ENCODE measurements at places on chromosomes 7 and 10.
A peak's percentile ranks its signal among the peaks of the same experiment; 100 is the strongest.

GRCh38 chr7:30681815-30682211 is 443 bp downstream of the CRHR2 start:
- no peak for DNase-seq

- no peak for DNase-seq
Measured at GRCh38 chr10:77710081-77710551, 72.5 kb upstream of the KCNMA1 start.

DNA sequence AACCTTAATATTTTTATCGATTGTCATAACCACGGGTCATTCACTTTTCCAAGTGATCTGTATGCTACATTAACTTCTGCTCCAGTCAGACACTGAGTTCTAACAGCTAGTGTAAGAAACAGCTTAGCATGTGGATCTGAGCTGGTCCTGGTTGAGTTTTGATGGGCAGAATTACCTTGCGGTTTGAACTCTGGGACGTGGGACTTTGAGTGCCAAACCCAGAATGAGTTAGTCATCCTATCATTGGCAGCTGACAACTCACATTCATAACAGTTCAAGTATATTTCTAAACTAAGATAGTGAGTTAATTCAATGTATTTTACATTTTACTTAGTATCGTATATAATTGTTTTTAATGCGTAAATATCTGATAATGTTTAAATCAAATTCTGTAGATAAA is 43.2 kb downstream of the C7orf33 start:
- no peak for DNase-seq

- no peak for DNase-seq
Measured at GRCh38 chr10:120802935-120803334, 48.2 kb upstream of the WDR11 start.

GRCh38 chr10:102322914-102323313 is 72.6 kb upstream of the NFKB2 start:
- DNase-seq = no peak

GRCh38 chr10:73379064-73379748 is 20.5 kb upstream of the CFAP70 start:
- no peak for DNase-seq

- peak; percentile 1 for DNase-seq
Measured at GRCh38 chr10:22505911-22506685, 160.8 kb downstream of the SPAG6 start.

- no peak for DNase-seq
Measured at GRCh38 chr7:156168434-156168833, 356.2 kb upstream of the SHH start.

- no peak for DNase-seq
Measured at GRCh38 chr10:118531105-118531852, 64.2 kb downstream of the PRLHR start.

DNA sequence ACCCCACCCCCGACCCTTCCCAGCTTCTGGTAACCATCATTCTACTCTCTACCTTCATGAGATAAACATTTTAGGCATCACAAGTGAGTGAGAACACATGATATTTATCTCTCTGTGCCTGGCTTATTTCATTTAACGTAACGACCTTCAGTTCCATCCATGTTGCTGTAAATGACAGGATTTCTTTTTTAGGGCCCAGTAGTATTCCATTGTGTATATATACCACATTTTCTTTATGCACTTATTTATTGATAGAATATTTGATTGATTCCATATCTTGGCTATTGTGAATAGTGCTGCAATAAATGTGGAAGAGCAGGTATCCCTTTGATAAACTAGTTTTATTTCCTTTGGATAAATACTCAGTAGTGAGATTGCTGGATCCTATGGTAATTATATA is 112.7 kb downstream of the CREB5 start:
- DNase-seq = no peak

DNA sequence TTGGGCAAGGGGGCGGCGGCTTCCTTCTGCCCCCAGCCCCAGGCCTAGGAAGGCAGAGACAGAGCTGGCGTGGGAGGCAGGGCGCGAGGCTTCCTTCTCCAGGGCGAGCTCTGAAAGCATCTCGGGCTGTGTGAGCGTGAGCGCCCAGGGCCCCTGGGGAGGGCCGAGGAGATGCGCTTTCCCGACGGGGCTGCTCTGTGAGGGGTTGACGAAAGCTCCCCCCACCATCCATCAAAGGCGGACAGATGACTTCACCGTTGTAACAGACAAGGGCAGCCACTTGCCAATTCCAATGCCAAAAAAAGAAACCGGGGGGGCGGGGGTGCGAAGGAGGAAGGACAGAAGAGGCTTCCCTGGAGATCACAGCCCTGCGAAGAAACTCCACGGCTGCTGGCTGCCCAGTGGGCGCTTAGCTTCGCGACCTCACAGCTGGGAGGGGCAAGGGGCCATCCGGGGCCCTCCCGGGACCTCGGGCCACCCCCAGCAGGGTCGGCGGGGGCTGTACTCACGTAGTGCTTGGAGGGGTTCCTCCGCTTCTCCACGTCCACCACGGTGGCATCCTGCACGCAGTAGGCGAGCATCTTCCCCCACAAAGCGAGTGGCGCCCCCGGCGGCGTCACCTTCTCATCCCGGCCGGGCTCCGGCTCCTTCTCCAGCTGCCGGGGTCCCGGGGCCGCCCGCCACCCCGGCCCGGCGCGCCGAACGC is 537 bp downstream of the SH3PXD2A start:
- no peak for DNase-seq

DNA sequence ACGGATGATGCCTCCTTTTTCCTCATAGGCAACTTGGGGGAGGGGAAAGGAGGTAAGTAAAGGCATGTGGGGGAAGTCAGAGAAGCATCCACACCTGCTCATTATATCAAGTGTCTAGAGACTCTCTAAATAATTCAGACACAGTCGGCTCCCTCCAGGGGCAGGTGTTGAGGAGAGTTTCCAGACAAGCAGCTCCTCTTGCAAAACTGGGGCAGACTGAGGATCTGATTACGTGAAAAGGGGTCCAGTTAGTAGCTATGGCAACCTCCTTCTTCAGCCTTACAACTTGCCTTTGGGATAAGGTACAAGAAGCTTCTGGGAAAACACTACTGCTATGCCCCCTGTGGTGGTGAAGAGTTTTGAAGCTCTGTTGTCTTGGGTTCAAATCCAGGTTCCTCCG is 39.0 kb upstream of the SORBS1 start:
- DNase-seq = no peak

GRCh38 chr7:50339990-50340500 is 35.5 kb downstream of the IKZF1 start:
- no peak for DNase-seq

DNA sequence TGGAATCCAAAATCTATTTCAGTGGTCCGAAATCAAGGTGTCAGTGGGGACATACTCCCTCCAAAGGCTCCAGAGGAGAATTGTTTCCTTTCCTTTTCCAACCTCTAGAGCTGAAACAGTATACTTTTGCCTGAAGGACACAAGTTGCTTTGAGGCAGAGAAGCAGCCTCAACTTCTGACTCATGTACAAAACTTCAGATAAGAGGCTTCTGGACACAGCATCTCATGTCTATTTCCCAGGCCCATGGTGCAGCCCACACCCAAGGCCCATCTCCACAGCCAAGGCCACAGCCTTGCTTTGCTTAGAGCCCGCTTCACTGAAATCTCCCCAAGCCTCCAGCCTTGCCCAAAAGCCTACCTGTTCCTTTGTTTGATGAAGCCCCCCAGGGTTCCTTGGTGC is 68.9 kb downstream of the ZNF467 start:
- no peak for DNase-seq

- DNase-seq = no peak
Measured at GRCh38 chr7:88205179-88205578, 14.7 kb downstream of the SRI start.

- no peak for DNase-seq
Measured at GRCh38 chr7:26376175-26376917, 84.7 kb downstream of the SNX10 start.

- no peak for DNase-seq
Measured at GRCh38 chr7:30799976-30800661, 28.9 kb downstream of the MINDY4 start.

GRCh38 chr7:106652092-106652491 is 8.9 kb downstream of the CCDC71L start:
- no peak for DNase-seq

DNA sequence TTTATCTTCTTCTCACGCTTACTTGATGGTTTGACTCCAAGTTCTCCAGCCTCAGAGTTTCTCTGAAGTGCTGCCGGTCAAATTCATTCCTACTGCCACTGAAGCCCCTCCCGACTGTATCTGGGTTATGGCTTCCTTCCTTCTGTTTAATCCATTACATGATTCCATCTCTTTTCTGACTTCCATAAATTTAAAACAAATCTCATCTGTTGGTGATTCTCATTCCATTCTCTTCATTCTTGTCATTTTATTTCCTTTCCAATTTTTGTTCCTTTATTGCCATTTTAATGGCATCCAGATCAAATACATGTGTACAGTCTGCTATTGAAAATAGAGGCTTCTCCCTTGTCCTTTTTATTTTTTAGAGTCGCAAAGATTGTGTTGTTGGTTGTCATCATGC is 25.4 kb upstream of the HIBADH start:
- DNase-seq = no peak

- no peak for DNase-seq
Measured at GRCh38 chr7:142964502-142965246, 2.5 kb upstream of the KEL start.

DNA sequence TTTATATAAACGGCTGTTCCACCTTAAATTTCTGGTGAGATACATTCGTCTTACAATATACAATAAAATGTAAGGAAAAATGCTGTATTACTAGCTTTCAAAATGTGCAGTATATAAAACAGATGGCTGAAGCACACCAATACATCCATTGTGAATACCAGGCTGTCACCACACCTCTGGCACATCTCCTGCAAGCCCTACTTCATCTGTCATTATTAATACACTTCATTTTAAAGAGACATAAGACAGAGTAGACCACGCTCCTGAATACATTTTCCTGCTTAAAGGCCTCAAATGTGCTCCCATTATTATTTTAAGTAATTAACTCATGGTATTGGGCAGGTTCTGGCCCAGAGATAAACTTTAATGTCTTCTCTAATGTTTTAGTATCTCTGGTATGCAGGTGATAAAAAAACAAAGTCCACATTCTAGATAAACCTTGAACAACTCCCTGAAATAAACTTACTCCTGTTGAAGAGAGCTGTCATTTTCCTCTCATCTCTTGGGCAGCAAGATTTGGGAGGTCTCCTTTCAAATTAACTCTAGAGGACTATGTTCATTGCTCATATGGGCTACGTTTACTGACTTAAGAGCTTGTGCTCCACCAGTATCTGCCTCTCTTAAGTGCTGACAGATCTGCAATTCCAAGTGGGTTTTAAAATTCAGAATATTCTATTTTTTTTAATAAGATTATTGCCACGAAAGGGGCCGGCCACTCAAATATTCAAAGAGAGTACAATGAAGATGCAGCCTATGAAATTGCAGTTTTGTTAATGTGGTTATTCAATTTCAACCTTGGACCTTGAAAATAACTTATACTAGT is 396.5 kb upstream of the SEMA3D start:
- DNase-seq = no peak

GRCh38 chr7:101160910-101161309 is 4.5 kb downstream of the VGF start:
- DNase-seq = no peak

GRCh38 chr10:4109469-4109868 is 324.5 kb upstream of the KLF6 start:
- no peak for DNase-seq

DNA sequence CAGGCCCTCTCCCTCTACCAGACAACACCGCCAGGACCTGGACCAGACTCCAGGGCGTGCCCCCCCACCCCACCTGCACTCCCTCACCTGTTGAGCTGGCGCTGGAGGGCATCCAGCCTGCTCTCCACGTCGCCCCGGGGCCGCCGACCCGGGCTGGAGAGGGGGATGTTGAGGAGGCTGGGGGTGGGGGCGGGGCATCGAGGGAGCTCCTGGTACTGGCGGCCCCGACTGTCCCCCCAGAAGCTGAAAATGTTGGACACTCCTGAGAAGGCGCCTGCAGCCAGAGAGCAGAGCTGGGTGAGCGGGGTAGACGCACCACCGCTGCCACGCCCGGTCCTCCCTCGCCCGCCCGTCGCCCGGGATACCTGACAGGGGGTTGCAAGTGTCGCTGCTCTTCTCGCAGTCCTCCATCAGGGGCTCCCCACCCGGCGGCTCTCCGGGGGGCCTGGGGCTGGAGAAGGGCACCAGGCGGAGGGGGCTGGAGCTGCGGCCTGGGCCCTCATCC is 30.8 kb downstream of the KCNH2 start:
- DNase-seq = no peak

- DNase-seq = no peak
Measured at GRCh38 chr10:52768001-52768532, 4.5 kb downstream of the MBL2 start.

DNA sequence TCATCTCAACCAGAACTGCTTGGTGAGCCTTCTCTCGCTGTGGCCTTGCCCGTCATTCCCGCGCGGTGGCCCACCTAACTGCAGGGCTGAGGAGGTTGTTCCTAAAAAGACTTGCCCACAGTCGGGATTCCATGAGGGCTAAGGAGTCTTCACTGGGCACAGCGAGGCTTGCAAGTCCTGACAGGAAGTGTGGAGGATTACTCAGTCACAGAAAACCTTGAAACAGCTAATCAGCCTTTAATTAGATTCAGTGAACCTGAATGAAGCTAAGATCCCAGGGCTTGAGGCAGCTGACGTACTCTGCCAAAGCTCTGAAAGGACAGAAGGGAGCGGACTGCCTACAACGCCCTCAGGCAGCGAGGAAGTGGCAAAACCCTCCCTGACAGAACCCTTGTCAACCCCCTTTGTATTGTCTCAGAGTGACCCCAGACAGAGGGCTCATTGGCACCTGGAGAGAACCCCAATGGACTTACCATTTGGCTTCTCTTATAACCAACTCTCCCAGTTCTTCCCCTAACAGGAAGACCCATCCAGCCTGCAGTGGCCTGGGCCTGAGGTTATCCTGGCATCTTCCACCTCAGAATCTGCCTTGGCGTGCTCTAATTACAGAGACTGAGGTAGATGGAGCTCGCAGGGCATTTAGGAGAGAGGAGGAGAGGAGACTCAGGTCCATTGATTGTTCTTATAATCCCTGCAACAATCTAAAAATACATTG is 2.5 kb upstream of the LAMB4 start:
- DNase-seq = no peak

DNA sequence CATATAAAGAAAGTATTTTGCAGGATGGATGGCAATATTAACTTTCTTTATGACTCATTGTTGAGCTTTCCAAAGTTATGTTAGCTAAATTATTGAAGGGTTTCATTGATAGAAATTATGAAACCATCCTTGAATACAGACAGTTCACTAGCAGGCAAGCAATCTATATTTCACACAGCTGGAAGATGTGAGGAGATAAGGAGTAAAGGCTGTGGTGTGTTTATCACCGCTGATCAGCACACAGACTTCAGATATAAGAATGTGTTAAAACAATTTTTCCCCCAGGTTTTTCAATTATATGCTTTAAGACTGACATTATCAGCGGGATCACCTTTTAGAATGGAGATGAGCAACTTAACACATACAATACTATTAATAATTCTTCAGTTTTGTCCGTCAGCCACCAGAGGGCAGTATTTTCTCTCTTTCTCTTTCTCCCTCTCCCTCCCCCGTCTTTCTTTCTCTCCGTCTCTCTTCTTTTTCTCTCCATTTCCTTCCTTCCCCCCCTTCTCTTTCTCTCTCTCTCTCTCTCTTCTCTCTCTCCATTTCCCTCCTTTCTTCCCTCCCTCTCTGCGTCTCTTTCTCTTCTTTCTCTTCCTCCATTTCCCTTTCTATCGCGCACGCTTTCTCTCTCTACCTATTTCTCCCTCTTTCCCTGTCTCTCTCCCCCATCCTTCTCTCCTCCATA is 62.9 kb upstream of the FAM171A1 start:
- DNase-seq = no peak
